RPMI8226 (cell line): ENCODE measurements at places on chromosomes 2 and 18.

- DNase-seq, result no peak
Observed at GRCh38 chr2:61421611-61422010, 49.3 kb downstream of the USP34 start.

- no peak for DNase-seq
Observed at GRCh38 chr18:55900380-55900779, 312.4 kb upstream of the TCF4 start.

DNA sequence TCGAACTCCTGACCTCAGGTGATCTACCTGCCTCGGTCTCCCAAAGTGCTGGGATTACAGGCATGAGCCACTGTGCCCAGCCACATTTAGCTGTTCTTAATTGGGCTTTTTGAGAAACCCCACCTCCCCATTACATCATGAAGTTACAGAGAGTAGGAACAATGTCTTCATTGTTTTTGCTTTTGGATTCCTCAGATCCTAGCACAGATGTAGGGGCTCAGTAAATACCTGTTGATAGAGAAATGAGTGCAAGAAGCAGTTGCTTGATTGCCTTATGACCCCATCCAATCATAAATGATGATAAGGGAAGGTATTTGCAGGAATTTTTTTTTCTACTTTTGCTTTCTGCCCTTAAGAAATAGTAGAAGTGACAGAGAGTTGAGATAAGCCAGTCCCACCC is 25.4 kb downstream of the GREB1L start:
- DNase-seq, result no peak

- DNase-seq, result no peak
Observed at GRCh38 chr18:75131381-75132000, 77.4 kb downstream of the PTGR3 start.

GRCh38 chr18:6279308-6279707 is 135.4 kb downstream of the L3MBTL4 start:
- DNase-seq, result no peak

DNA sequence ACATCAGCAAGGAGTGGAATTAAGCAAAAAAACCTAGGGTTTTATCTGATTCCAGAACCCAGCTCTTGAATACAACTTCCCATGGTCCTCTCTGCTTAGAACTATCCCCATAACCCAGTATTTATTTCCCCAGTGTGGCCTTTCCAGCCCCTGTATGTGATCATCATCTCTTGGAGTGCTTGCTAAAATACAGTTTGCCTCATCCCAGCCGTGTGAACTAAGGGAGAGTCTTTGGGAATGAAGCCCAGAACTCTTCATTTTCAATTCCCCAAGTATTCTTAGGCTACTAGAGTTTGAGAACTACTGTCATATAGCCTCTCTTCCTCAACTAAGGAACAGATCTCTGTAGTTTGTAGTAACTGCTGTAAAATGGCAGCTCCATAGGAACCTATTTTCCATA is 173.1 kb downstream of the LCLAT1 start:
- no peak for DNase-seq

GRCh38 chr18:55897091-55897689 is 309.2 kb upstream of the TCF4 start:
- no peak for DNase-seq
